ENCODE measurements at places on chromosomes 4 and X.

DNA sequence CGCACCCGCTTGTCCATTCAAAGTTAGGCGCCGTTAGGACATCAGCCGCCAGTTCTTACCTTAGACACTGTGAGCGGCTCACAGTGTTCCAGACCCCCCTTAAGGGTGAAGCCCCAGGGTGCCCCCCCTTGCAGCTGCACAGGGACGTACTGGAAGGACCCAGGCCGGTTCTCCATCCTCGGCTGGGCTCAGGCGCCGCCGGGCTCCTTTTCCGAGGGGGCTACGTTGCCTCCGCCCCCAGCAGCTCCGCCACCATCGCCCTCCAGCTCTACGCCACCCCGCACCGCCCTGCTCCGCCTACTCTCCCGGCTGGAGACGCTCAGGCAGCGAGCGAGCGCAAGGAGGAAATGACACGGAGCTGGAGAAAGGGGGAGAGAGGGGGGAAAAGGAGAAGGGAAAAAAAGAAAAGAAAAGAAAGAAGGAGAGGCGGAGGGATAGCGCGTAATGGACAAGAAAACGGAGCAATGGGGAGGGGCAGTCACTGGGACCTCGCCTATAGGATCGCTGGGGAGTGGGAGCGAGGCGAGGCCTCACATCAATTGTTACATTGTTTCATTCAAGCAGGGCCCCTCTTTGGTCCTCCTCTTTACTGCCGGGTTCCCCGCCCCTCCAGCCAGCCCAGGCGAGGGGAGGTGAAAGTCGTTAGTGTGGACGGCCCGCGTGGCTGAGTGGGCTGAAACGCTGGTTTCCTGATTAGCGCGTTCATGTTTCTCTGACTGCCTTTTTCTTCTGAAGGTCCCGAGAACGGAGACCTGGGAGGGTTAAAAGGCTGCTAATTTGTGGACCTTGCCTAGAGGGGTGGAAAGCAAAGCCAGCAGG is at the start of gene SHROOM4:
Gene SHROOM4 (minus strand): TSS at position 352 of the 819 bp plus-strand sequence. CDS start 176 bp downstream, at position 176.
- no peak for DNase-seq

DNA sequence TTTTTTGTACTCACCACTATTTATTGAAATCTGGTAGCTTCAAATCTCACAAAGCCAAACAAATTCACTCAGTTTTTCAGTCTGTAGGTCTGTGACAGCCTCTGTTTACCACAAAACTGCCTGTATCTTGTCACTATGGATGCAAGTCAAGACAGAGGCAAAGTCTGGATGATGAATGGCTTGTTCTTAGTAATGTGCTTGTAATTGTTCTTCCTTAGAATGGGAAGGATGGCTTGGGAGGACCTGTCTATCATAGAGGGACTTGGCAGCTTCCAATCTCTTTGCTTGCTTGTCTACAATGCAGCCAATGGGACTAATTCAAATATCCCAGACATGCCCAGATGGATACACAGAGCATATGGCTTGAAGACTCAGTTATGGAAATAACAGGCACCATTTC is 141.2 kb upstream of the SCML1 start:
- DNase-seq, result no peak

- DNase-seq, result no peak
Observed at GRCh38 chr4:119025916-119026661, 109.5 kb upstream of the MYOZ2 start.

DNA sequence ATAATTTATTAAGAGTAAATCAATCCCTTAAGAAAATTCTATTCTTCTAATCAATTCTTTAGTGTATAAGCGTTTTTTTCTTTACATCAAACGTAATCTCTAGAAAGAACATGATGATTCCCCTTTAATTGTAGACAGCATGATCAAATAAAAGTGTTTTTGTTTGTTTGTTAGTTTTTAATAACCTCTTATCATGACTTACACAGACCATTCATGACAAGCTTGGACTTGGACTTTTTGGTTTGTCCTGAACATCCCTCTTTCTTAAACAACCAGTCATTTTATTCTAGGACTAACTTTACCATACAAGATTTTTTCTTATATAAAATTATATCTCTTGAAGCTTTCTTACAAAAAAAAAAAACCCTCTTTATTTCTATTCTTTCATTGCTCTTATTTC is 344.6 kb upstream of the SPOCK3 start:
- no peak for DNase-seq

DNA sequence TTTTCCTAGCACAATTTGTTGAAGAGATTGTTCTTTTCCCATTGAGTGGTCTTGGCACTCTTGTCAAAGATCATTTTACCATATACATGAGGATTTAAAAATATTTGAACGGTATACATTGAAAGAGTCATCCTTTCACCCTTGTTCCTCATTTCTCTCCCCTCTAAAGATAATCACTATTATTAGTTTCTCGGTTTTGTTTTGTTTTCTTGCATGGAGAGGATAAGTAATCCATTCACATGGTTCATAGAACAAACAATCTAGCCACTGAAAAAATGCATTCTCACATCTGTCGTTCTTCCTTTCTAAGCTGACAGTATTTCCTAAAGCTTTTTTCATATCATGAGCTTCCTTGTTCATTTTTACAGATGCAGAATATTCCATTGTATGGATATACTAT is 39.2 kb upstream of the MSMO1 start:
- no peak for DNase-seq

DNA sequence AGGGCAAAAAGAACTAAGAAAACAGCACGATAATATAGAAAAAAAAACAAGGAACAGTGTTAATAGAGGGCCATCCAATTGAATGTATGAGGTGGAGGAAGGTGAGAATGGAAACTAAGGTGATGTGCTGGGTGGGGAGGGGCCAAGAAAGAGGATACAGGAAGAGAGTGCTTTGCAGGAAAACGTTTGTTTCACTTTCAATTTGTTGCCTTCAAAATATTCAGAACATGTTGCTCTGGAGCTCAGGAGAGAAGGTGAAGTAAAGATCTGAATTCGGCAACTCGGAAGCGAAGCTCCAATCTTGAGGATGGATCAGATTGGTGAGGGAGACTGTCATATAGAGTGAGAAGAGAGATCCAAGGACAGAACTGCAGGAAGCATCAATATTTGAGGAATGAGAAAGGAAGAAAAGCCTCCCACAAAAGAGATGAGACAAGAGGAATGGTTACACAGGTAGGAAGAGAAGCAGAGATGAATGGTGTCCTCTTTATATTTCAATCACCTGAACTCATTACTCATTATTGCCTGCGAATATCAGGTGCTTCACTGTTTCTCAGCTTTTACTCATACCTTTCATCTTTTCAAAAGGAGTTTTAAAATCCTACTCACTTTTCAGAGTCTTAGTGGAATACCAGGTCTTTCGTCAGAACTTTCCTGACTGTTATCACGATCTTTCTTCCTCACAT is 14.7 kb upstream of the SEC24D start:
- no peak for DNase-seq

- DNase-seq, result peak; percentile 83
Observed at GRCh38 chr4:83618431-83618830, 82.5 kb downstream of the GPAT3 start.

DNA sequence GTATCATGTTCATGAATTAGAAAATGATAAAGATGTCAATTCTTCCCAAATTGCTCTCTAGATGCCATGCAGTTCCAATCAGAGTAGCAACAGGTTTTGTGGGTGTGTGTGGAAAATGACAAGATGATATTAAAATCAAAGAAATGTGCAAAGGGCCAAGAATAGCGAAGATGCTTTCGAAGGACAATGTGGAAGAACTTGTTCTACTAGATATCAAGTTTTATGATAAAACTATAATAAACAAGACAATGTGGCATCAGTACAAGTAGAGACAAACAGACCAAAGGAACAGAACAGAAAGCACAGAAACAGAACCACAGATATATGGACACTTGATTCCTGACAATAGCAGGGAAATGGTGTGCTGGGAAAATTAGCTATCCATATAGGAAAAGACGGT is 9.0 kb downstream of the TAB3 start:
- DNase-seq, result no peak

GRCh38 chr4:41609851-41610250 is 71.9 kb downstream of the LIMCH1 start:
- DNase-seq, result no peak

Measured in HS-27A (cell line).